Lower lobe of right lung (tissue), 2 donors: ENCODE measurements at places on chromosomes 5 and 9. TPM values are rescaled to one million over a fixed set of nuclear protein-coding genes. Genes with fewer than 3 reads are reported as not detected.
A peak's percentile ranks its signal among the peaks of the same experiment; 100 is the strongest.

GRCh38 chr5:141858079-141858765 lies 20.0 kb downstream of the PCDH1 start:
- no peak overlapping the region for H3K4me3 ChIP-seq
- H3K4me1 ChIP-seq = peaks cover 11% of the 10 kb centered on the region
- H3K36me3 ChIP-seq = peaks cover 25% of the 10 kb centered on the region
- no peak overlapping the region for H3K27ac ChIP-seq
- H3K27me3 ChIP-seq = no peaks in the 10 kb centered on the region

CCL27 gene
- not detected for total RNA-seq

DNA sequence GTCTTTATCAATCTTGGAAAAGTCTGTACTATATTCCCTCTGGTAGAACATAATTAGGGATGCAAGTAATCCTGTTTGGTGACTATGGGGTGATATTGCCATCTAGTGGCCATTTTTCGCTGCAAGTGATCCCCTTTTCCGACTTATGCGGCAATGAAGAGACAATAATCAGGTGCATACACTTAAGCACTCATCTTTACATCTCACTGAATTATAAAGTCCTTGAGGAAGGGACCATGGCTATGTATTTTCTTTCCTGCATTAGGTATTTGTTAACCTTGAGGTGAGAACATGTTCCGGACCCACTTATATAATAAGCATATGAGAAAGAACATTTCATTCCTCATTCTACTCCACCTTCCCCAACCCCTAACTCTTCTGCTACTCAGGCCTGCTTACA lies 19.6 kb upstream of the LIX1 start:
- DNase-seq = no peak
- H3K4me3 ChIP-seq = no peak overlapping the region
- H3K4me1 ChIP-seq = no peaks in the 10 kb centered on the region

GRCh38 chr5:6540111-6540827 lies 91.6 kb downstream of the UBE2QL1 start:
- H3K27me3 ChIP-seq = no peaks in the 10 kb centered on the region
- H3K4me3 ChIP-seq = no peak overlapping the region
- H3K36me3 ChIP-seq = no peaks in the 10 kb centered on the region

- DNase-seq = no peak
- no peaks in the 10 kb centered on the region for H3K36me3 ChIP-seq
- peaks cover 35% of the 10 kb centered on the region for H3K4me1 ChIP-seq
These were observed 1.3 kb downstream of the SHC3 start for GRCh38 chr9:89177012-89177943.

SPATA31A3 gene
- total RNA-seq = not detected

CER1 gene
- not detected for total RNA-seq

BTNL8 gene
- 5.3 TPM for total RNA-seq

DNA sequence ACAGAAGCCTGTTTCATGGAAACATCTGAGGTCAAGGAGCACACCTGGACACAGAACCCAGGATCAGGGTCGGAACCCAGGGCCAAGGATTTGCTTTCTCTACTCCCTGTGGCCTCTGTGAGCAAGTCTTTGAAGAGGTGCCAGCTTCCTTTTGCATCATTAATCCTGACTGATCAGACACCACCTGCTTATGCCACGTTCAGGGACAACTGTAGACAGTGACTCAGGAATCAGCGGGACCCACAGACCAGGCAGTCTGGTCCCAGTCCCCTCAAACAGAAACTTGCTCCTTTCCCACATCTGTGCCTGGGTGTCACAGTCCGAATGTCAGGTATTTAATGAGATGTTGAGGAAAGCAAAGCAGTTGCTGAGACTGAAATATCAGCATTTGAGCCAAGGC lies 154.8 kb downstream of the SGCD start:
- no peak overlapping the region for H3K4me3 ChIP-seq
- no peak overlapping the region for H3K27ac ChIP-seq
- no peaks in the 10 kb centered on the region for H3K4me1 ChIP-seq
- DNase-seq = no peak

- H3K4me1 ChIP-seq = peaks cover 34% of the 10 kb centered on the region
- H3K36me3 ChIP-seq = no peaks in the 10 kb centered on the region
- H3K4me3 ChIP-seq = no peak overlapping the region
- no peak overlapping the region for H3K27ac ChIP-seq
- DNase-seq = no peak
These were observed 3.7 kb downstream of the SIL1 start for GRCh38 chr5:139194486-139194885.

DNA sequence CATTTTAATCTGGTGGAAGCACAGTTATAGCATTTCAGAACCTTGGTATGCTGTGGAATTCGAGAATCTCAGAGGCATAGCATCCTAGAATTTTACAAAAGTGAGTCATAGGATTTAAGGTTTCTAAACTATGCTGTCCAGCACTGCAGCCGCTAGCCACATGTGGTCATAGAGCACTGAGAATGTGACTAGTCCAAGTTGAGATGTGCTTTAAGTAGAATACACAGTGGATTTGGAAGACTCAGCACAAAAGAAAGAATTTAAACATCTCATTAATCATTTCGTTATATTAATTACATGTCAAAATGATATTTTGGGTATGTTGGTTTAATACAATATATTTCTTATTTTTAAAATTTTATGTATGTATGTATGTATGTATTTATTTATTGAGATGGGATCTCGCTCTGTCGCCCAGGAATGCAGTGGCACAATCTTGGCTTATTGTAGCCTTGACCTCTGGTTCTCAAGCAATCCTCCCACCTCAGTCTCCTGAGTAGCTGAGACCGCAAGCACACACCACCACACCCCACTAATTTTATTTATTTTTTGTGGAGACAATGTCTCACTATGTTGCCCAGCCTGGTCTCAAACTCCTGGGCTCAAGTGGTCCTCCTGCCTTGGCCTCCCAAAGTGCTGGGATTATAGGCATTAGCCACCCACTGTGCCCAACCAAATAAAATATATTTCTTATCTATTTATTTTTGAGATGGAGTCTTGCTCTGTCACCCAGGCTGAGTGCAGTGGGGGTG lies 20.4 kb upstream of the RPS14 start:
- H3K36me3 ChIP-seq = no peaks in the 10 kb centered on the region
- no peak overlapping the region for H3K4me3 ChIP-seq
- no peak overlapping the region for H3K27ac ChIP-seq
- H3K27me3 ChIP-seq = no peaks in the 10 kb centered on the region
- DNase-seq = no peak

GRCh38 chr9:77261605-77262004 lies 84.3 kb downstream of the VPS13A start:
- no peak for DNase-seq
- H3K4me3 ChIP-seq = no peak overlapping the region
- no peaks in the 10 kb centered on the region for H3K4me1 ChIP-seq

DNA sequence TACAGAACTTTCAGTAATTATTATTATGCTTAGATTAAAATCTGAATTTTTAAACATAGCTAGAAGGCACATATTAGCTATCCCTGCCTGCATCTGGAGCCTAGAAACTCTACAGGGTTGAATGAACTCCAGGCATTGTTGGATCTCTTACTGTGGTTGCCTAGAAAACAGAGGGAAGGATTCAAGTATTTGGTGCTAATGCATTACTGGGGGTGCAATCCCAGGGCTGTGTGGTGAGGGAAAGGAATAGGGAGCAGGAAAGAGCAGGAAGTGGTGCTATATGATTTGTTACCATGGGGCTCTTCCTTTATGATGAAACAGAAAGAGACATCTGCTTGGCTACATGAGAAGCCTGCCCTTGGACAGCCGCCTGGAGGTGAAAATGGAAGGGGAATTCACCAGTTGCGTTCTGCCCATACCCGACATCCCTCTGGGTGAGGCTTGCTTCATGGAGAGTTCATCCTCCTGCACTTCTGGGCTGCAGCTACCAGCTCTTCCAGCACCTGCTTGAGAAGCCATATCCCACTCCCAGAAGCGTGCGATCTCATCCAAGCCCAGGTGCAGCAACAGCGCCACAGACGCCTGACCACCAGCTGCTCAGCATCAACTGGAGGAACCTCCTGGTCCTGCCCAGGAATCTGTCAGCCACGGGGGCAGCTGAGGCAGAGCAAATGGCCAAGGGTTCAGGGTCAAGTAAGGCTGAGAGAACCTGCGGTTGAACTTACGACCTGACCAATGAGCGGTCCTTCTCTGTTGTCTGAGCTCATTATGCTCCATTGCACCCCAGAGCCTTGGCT lies 362.8 kb downstream of the SEMA5A start:
- no peak for DNase-seq
- H3K27me3 ChIP-seq = no peaks in the 10 kb centered on the region
- no peaks in the 10 kb centered on the region for H3K36me3 ChIP-seq
- no peak overlapping the region for H3K27ac ChIP-seq
- H3K4me3 ChIP-seq = no peak overlapping the region
- no peaks in the 10 kb centered on the region for H3K4me1 ChIP-seq

GFI1B gene
- total RNA-seq = 1.1 TPM

ANKRD34B gene
- total RNA-seq = 0.30 TPM

GRCh38 chr5:147857302-147858129 lies 21.0 kb upstream of the SCGB3A2 start:
- H3K4me3 ChIP-seq = no peak overlapping the region
- peak; percentile 47 for DNase-seq
- H3K27ac ChIP-seq = no peak overlapping the region
- no peaks in the 10 kb centered on the region for H3K4me1 ChIP-seq
- no peaks in the 10 kb centered on the region for H3K27me3 ChIP-seq
- H3K36me3 ChIP-seq = no peaks in the 10 kb centered on the region

DNA sequence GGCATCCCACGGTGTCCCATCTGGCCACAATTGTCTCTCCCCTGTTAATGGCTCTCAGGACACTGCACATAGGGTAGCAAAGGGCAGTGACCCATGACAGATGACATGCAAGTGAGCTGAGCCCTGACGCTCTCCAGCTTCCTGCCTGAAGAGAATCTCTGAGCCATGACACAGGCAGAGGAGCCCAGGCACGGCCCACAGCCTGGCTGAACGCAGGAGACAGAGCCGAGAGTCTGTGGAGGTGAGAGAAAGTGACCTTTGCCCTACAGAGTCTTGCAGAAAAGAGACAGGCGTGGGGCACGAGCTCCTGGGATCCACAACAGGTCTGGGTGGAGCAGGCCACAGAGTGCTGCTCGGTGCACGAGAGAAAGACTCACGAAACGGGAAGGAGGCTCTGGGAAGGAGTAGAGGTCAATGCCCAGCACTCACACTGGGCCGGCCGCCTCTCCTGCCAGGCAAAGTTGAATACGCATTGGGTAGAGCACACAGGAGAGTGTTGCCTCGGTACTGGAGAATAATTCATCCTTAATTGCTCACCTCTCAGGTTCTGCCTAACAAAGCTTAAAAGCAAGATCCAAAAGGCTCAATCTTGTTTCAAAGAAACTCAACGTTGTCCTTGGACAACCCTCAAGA lies 90.3 kb downstream of the MRPL36 start:
- no peak overlapping the region for H3K27ac ChIP-seq
- peaks cover 18% of the 10 kb centered on the region for H3K27me3 ChIP-seq
- H3K4me1 ChIP-seq = no peaks in the 10 kb centered on the region
- DNase-seq = no peak
- H3K4me3 ChIP-seq = no peak overlapping the region

DNA sequence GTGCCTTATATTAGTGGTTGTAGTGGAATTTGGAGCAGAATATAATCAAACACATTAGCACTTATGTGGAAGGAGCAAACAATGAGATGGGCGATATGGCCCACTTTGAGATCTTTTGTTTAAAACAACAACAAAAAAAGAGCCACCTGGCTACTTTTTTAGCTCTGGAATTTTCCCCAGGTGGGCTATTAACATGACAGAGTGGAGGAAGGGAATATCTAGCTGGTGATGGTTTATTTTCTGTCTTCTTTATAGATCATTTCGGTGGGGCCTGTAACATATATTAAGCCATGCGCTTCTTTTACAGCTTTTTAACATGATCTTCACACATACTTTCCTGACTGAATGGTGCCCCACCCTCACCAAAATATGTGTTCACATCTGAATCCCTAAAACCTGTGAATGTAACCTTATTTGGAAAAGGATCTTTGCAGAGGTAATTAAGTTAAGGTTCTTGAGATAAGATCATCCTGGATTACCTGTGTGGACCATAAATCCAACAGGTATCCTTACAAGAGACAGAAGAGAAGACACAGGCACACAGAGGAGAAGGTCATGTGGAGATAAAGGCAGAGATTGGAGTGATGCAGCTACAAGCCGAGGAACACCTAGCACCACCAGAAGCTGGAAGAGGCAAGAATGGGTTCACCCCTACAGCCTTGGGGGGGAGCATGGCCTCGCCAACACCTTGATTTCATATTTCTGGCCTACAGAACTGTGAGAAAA lies 16.6 kb upstream of the ENTREP1 start:
- H3K4me3 ChIP-seq = no peak overlapping the region
- H3K4me1 ChIP-seq = peaks cover 12% of the 10 kb centered on the region
- H3K36me3 ChIP-seq = no peaks in the 10 kb centered on the region
- H3K27me3 ChIP-seq = no peaks in the 10 kb centered on the region

GRCh38 chr5:15926586-15926985 lies 253.0 kb downstream of the MARCHF11 start:
- no peak for DNase-seq
- no peaks in the 10 kb centered on the region for H3K27me3 ChIP-seq
- H3K36me3 ChIP-seq = no peaks in the 10 kb centered on the region
- H3K27ac ChIP-seq = no peak overlapping the region
- H3K4me1 ChIP-seq = no peaks in the 10 kb centered on the region

LOX gene
- total RNA-seq = 16.2 TPM

FGF18 gene
- total RNA-seq = 2.0 TPM

XPA gene
- 11.3 TPM for total RNA-seq
